ENCODE measurements at places on chromosomes 13 and 19.

- DNase-seq = no peak
Measured at GRCh38 chr19:36008336-36008978, at the start of gene SYNE4. Gene SYNE4, minus strand, starts transcription at chr19:36008813. Its CDS starts 132 bp downstream, at chr19:36008681.

DNA sequence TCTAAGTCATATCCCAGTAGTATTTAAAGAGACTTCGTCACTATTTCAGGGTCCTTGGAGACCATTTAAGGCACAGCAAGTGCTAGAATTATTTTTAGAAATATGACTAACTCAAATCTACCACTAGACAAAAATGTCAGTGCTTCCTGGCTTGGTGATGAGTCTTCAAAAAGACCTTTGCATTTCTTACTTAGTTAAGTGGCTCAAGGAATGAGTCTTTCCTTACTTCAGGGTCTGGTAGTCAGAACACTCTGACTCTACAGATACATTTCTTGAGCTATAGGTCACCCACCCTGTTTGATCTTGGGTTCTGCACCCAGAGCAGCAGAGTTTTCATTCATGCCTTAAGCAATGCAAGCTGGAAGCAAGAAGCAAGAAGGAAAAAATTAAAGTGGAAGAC lies 191.0 kb upstream of the HTR2A start:
- no peak for DNase-seq

DNA sequence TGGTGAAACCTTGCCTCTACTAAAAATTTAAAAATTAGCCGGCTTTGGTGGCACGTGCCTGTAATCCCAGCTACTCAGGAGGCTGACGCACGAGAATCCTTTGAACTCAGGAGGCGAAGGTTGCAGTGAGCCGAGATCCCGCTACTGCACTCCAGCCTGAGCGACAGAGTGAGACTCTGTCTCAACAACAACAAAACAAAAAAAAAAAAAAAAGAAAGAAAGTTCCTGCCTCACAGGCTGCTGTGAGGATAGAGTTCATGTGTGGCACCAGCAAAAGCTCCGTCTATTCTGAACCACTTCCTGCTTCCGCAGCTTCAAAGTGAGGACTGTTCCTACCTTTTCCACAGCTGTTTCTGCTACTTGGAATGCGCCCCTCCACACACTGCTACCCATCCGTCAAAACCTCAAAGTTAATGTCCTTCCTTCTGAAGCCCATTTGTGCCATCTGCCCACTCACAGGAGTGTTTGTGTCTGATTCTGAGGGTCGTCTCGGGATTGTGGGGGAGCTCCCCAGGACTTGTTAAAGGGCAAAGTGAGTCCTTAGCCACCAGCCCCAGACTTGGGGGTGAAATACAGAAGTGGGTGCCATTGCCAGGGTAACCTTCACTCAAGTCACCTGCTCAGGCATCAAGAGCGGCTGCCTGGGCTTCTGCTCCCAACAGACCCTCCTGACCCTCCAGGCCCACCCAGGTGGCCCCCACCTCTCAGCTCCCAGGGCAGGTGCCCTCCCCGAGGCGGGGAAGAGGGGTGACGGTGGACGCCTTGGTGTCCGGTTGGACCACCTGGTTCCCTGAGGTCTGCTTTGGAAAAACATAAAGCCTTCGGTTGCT lies 2.9 kb downstream of the MFSD12 start:
- DNase-seq = no peak

GRCh38 chr13:44574466-44574855 lies 1.7 kb downstream of the TSC22D1 start:
- no peak for DNase-seq

DNA sequence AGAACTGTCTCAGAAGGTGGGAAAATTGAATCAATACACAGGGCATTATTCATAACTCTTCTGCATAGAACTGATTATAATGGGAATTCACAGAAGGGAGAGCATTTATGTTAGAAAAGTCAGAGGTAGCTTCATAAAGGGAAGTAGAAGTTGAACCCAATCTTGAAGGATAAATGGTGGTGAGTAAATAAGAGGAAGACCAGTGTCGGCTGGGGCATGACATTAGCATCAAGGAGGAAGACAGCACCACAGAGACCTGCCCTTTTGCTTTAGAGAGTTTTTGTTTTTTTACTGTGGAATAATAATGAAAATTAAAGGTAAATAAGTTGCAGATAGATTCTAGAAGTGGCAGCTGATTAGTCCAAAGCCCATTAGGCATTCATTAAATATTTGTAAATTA lies 21.9 kb downstream of the CDC16 start:
- DNase-seq = no peak

GRCh38 chr13:97658556-97658955 lies 224.6 kb downstream of the RAP2A start:
- DNase-seq = no peak

- no peak for DNase-seq
Measured at GRCh38 chr19:5590151-5590864, 22.6 kb upstream of the TINCR start.

DNA sequence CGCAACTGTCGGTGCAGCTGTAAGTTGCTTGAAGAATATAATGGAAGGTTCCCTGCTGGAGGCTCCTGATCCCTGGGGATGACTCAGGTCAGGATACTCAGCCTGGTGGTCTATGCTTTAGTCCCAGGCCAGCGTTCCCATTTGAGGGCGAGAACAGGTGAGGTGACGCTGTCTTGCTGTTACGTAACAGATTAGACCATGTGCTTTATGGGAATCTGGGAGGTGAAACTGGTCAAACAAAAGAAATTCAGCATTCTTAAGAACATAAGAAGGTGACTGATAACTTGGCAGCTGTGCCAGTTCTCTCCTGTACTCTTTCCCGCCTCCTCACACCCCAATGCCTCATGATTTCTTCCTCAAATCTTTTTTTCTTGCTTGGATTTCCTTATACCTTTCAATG lies at the start of gene CXCL17:
TSS of gene CXCL17 (minus strand) at position 114 of the 400 bp plus-strand sequence. CDS start 114 bp downstream, outside the sequence.
- DNase-seq = no peak

- no peak for DNase-seq
Measured at GRCh38 chr13:100506154-100506553, 82.4 kb downstream of the GGACT start.

DNA sequence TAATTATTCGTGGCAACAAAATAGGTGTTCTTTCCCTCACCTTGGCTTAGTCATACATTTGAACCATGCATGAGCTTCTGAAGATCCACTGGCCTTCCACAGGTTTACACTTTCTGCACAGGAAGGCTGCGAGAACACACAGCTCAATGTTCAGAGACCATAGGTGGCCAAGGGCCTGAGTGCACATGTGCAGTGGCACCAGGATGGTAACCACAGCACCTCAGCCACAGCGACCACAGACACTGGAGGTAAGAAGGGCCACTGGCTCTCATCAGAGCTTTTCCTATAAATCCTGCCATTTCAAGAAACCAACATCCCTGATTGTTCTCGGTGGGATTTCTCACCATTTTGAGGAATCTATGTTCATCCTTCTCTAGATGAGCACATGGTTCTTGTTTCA lies 1.6 kb downstream of the DCLK1 start:
- no peak for DNase-seq

- no peak for DNase-seq
Measured at GRCh38 chr13:53137779-53138178, 109.2 kb downstream of the OLFM4 start.

DNA sequence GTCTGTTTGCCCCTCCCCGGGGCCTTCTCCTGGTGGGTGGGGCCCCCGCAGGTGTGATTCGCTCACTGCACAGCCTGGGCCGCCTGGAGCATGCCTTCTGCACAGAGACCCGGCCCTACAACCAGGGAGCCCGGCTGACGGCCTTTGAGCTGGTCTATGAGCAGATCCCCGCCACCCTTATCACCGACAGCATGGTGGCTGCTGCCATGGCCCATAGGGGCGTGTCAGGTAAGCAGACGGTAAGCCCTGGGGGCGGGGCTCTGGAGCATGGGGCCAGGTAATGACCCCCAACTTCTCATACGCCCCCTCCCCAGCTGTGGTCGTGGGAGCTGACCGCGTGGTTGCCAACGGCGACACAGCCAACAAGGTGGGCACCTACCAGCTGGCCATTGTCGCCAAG lies 4.2 kb downstream of the MRI1 start:
- DNase-seq = no peak

- no peak for DNase-seq
Measured at GRCh38 chr13:112247471-112248405, 128.4 kb upstream of the SPACA7 start.

DNA sequence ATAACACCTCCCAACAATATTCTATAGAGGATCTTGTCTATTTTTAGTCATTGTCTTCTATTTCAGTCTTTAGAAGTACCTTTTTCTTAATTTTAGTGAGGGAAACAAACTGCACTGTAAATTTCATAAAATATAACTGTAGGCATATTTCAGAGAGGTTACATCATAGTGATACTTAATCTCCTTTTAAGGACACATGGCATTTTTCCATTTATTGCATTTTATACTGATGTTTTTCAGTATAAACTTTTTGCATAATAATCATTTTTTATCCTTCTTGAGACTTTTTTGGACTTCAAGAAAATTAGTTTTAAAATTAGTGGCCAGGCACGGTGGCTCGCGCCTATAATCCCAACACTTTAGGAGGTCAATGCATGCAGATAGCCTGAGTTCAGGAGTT lies 6.6 kb downstream of the ZNF700 start:
- no peak for DNase-seq

DNA sequence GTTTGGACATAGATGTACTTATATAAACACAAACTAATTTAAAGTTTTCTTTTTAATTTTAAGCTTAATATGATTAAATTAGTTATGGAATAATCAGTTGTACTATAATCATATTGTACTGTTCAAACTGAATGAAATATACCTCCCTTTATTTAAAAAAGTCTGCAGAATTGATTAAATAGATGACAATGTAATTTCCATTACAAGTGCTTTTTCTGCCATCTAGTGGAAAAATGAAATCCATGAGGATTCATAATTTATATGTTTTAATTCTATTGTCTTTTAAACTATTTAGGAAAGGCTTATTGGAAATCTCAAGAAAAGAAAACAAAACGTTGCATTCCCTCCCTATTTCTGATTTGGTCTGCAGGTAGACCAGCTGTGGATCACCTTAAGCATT lies 30.9 kb downstream of the MZT1 start:
- DNase-seq = no peak

DNA sequence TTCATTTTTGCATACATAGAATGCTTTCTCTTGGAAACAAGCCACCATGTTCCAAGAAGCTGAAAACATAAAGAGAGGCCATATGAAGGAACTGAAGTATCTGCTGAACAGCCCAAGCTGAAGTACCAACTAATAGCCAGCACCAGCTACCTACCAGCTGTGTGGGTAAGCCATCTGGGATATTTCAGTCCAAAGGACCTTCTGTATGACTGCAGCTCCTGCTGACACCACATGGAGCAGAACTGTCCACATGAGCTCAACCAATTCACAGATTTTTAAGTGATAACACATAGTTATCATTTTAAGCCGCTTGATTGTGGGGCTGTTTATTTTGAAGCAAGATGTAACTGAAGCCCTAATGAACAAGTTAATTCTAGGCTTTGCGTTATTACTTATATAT lies 621.1 kb upstream of the KLHL1 start:
- no peak for DNase-seq

DNA sequence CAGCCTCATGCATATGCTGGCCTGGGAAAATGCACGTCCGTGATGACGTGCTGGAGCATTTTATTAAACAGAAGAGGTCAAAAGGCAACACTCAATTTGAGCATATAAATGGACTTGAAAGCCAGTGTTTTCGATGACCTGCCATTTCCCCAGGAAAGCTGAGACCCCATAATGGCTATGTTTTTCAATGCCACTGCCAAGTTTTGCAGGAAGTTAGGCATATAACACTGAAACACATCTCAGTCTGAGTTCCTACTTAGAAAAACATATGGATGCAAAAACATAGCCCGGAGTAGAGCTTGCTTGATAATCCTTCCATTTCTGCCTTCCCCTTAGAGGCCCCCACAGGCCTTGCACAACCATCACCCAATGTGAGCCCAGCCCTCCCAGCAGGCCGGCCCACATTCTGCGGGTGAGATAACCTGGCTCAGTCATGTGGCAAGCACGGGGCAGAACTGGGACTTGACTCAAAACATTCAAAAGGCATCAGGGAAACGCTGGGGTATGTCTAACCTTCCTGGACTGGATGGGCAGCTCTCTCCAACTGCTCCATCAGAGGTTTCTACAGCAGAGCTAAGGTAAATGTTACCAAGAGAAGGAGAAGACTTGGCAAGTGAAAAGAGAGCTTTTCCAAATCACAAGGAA lies 24.9 kb downstream of the EPS15L1 start:
- peak; percentile 88 for DNase-seq

- no peak for DNase-seq
Measured at GRCh38 chr13:49890376-49890775, 45.8 kb downstream of the SPRYD7 start.

- peak; percentile 90 for DNase-seq
Measured at GRCh38 chr13:98509271-98510155, 67.4 kb downstream of the STK24 start.

DNA sequence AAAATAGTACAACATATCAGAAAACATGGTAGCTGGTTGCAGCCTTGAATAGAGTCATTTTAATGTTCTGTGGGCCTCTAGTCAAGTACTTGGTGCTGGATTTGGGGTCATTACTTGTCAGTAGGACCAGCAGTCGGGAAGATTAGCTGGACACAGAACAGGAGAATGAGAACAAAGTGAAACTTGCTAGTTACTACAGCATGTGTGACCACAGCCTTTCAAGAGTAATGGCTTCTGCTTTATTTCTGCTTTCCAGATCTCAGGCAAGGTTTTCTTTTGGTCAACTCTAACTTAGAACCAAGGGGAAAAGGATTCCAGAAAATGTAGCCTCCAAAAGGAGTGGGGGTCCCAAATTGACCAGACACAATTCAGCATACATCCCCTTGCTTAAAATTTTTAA lies 17.1 kb upstream of the VWA8 start:
- no peak for DNase-seq

GRCh38 chr13:72823724-72824123 lies 41.8 kb downstream of the PIBF1 start:
- DNase-seq = no peak

DNA sequence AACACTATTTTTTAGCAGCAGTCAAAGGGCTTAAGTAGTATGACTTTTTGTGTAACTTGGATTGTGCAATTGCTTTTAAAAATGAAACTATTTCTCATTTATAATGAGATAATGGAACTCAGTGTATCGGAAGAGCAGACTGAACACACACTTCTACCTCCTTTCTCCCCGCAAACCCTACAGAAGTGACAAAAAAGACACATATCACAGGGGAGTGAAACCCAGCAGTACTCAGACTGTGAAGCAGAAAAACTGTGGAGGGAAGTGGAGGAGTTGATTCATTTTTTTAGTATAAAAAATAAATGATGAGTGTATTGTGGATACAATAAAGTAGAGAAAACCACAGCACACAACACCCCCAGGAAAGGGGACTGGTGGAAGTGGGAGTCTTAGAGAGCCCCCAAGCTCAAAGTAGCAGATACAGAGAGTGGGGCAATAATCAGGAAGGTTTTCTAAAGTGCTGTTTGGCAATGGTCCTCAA lies 9.7 kb downstream of the LPAR6 start:
- DNase-seq = no peak

- no peak for DNase-seq
Measured at GRCh38 chr13:29674532-29674931, 79.0 kb upstream of the SLC7A1 start.
